CD4-positive, alpha-beta T cell treated with Interleukin-10 for 1 hour (primary cell): ENCODE measurements at places on chromosomes 3 and 15.

DNA sequence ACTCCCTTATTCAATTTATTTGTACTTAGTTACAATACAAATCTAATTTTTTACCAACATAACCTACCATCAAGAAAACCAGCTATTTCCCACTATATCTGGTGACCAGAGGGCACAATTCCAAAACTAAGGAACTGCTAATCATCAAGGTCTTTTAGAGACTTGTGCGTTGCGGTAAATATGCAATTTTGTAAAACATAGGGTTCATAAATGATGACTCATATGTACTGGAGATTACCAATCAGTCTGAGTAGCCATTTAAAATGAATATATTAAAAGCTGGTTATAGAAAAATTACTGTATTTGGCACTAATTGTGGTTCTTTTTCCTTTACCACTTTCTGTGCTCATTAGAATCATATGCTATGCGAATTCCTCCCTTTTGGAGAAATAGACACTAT, 859.6 kb downstream of the ROBO1 start:
- DNase-seq = no peak

- DNase-seq = no peak
Observed at GRCh38 chr3:194468086-194468485, 18.7 kb downstream of the ATP13A3 start.

GRCh38 chr15:71192816-71193215, 77.5 kb downstream of the THSD4 start:
- DNase-seq = no peak

- DNase-seq = no peak
Observed at GRCh38 chr15:66249605-66250174, 3.9 kb downstream of the MEGF11 start.

GRCh38 chr3:117407317-117407716, 697.7 kb downstream of the TUSC7 start:
- no peak for DNase-seq

GRCh38 chr3:155159301-155159700, 79.2 kb downstream of the MME start:
- no peak for DNase-seq

DNA sequence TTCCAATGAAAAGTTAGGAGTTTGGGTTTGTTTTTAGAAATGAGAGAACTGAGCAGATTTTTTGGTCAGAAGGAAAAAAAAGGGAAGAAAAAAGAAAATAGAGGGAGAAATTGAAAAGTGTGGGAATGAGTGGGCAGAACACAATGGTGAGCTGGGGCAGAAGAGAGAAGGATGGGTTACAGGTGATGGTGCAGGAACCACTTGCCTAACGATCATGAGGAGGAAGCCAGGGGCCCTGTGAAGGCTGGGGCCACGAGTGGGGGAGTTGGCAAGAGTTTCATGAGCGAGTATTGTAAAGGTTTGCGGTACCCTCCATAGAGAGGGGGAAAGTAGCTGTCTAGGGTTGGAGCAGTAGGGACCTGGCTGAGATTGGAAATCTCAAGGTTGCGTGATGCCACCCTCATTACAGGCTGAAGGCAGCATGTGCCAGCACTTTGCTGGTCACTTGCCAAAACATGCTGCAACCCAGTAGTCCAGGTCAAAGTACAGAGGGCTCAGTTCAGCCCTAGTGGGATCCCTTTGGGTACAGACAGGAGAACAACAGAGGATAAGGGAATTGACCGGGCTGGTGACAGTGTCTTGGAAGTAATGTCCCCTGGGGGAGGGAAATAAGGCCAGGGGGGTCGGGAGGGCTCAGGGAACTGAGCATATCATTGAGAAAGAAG, 6.6 kb downstream of the IVD start:
- no peak for DNase-seq

DNA sequence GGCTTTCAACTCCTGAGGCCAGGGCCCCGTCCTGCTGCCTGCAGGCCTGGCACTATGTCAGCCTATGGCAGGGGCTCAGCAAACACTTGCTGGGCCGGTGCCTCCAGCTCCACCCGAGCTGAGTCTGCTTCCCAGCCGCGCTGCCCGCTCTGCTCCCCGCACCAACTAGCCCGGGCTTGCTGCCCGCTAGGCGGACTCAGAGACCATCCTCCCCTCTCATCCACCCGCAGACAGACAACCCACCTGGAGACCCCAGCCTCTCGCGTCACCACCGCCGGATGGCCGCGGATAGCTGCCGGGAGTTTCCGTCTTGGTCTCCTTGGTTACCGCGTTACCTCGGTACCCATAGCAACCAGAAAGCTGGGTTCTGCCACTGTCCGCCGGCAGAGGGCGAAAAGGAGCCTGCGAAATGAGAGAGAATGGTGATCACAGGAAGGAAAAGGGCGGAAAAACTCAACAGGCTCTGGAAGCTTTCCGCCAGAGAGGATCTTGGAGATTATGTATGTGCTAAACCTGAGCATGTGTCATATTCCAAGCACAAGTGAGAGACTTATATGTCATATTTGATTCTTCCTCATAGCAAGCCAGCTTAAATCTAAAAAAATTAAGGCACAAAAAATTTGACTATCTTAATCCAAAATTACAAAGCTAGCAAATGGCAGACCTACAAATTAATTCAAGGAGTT, at the start of gene ZBBX:
TSS of gene ZBBX (minus strand) at position 294 of the 686 bp plus-strand sequence. CDS start 7,396 bp downstream, outside the sequence.
- peak; percentile 88 for DNase-seq

DNA sequence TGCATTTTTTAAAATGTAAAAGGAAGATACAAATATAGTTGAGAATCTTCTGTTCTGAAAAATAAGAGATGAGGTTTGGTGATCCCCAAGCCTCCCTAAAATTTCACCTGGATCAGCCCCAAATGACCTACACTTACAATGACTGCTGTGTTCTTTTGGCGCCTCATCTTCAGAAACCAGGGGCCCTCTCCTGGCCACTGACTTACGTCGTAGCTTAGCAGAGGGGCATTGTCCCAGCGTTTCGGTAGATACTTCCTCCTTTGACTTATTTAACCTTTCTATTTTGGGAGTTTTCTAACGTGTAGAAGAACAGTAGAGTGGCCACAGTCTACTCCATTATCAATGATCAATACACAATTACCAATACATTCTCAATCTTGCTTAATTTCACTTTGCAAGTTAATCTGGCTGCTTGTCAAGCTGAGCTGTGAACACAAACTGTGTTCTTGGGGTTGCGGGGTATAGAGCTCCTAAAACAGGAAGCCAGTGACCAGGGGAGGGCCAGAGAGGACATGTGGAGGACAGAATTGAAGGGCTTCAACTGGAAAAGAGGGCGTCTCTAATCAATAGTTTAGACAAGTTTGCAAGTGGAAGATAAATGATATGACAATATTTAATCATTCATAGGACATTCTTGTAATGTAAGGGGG, 419.5 kb downstream of the LPP start:
- no peak for DNase-seq

DNA sequence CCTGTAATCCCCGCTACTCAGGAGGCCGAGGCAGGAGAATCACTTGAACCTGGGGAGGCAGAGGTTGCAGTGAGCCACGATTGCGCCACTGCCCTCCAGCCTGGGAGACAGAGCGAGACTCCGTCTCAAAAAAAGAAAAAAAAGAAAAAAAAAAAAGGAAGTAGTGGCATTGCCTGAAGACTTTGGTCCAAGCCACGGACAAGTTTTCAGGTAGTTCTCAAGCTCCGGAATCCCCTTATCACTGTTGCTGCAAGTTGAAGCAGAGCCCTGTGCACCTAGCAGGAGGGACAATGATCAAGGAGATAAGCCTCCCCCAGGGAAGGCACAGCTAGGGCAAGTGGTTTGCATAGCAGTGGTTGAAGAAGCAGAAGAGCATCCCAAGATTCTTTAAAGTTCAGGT, 97.6 kb downstream of the MEX3B start:
- no peak for DNase-seq

- DNase-seq = no peak
Observed at GRCh38 chr3:42052484-42053351, 38.4 kb upstream of the TRAK1 start.

DNA sequence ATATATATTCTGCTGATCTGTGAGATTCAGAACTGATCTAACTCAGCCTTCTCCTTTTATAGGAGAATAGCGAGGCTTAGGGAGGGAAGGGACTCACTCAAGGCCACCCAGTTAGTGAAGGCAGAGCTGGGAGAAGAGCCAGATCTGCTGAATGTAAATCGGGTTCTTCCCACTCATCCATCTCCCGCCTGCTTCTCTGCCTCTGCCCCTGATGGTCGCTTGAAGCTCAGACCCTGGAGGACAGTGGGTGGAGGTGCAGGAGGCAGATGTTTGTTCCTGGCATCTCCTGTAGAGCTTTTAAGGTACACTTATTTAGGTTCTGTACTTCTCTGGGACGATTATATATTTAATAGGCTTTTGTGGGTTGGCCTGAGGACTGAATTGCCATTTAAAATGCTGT, 4.3 kb downstream of the PDIA5 start:
- DNase-seq = no peak

GRCh38 chr3:122825460-122825859, 30.6 kb downstream of the SLC49A4 start:
- no peak for DNase-seq

DNA sequence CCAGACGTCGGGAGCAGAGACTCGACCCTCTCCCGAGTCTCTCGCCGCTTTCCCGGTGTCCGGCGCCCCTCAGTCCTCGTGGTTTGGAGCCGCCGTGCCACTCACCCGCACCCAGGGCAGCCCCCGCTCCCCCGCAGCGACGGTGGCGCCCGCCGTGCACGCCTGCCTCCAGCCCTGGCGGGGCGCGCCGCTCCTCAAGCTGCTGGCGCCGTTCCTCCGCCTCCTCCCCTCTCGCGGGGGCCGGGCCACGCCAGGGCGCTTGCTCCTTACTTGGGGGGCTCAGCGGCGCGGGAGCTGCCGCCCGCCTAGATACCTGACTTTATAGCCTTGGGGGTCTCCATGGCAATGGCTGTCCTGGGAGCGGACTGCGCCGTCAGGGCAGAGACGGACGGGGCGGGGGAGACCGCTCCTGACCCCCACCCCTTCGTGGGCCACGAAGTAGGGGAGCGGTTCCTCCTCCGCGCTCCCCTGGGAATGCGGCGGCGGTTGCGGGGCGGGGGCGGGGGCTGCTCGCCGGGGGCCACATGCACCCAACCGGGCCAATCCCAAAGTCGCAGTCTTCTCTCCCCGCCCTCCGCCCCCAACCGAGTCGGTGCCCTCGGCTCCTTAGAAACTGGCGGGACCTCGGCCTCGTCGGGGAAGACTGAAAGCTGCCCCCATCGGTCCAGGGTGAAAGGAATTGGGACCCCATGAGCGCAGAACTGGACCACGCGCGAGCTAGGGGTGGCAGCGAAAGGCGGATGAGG, at the start of gene ANKRD63:
TSS of gene ANKRD63 (minus strand) at position 196 of the 746 bp plus-strand sequence. CDS start 478 bp downstream, outside the sequence.
- peak; percentile 29 for DNase-seq

GRCh38 chr15:48632651-48633050, 12.9 kb downstream of the FBN1 start:
- DNase-seq = no peak

- peak; percentile 56 for DNase-seq
Observed at GRCh38 chr15:50145451-50145872, 26.4 kb upstream of the ATP8B4 start.

DNA sequence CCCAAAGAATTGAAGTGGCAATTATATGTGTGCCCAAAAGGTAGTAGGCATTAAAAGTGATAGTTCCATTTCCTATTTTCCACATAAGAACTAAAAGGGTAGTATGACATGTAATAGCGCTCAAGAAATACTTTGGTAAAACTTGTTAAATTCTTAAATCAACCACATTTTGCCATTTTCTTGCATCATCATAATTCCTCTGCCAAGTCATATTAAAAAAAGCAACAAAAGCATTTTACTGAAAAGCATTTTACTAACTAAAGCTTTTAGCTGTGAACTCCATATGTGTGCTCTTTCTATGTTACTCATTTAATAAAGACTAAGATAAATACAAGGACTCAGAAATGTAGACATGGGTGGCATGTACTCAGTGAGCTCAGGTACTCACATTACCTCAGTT, 70.1 kb downstream of the GPR160 start:
- no peak for DNase-seq

GRCh38 chr3:7618606-7619005, 757.7 kb downstream of the GRM7 start:
- no peak for DNase-seq
